ENCODE measurements at places on chromosomes 6 and 20.

- DNase-seq: no peak
Measured at GRCh38 chr20:1184260-1184637, 532 bp downstream of the TMEM74B start.

GRCh38 chr6:40358473-40359460 is 228.4 kb downstream of the LRFN2 start:
- DNase-seq: no peak

DNA sequence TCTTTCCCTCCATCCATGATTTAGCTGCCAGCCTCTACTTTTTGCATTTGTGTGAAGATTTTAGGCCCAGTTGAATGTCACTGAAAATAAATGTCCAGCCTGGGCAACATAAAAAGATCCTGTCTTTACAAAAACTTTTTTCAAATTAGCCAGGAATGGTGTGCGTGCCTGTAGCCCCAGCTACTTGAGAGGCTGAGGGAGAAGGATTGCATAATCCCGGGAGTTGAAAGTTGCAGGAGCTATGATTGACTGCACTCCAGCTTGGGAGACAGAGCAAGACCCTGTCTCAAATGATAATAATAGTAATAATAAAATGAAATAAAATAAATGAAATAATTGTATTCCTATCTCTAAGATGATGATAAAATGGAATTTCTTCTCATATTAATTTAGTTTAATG is 5.0 kb upstream of the GFOD1 start:
- DNase-seq: no peak

DNA sequence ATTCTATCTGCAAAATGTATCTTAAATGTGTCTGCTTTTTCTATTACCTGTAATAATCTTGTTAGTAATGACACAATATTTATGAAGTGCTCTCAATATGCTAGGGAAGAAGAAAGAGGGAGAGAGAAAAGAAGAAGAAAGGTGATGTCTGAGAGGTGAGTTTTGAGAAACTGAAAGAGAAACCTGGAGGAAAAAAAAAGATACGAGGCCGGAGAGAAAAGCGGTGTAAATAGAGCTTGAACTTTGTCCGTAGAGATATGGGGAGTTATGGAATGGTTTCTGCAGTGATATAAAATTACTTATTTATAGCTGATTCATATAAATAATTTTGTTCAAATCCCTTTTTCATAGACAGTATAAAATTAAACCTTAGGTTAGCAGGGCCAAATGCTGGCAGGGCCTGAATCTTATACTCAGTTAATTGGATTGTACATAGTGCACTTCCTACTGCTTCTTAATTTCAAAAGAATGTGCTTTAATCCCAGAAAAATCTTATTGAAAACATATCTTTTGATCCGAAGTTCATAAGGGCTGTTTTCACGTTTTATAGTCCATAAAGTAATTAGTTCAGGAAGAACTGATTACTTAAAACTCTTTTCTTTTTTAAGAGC is 43.0 kb downstream of the MYB start:
- DNase-seq: no peak

DNA sequence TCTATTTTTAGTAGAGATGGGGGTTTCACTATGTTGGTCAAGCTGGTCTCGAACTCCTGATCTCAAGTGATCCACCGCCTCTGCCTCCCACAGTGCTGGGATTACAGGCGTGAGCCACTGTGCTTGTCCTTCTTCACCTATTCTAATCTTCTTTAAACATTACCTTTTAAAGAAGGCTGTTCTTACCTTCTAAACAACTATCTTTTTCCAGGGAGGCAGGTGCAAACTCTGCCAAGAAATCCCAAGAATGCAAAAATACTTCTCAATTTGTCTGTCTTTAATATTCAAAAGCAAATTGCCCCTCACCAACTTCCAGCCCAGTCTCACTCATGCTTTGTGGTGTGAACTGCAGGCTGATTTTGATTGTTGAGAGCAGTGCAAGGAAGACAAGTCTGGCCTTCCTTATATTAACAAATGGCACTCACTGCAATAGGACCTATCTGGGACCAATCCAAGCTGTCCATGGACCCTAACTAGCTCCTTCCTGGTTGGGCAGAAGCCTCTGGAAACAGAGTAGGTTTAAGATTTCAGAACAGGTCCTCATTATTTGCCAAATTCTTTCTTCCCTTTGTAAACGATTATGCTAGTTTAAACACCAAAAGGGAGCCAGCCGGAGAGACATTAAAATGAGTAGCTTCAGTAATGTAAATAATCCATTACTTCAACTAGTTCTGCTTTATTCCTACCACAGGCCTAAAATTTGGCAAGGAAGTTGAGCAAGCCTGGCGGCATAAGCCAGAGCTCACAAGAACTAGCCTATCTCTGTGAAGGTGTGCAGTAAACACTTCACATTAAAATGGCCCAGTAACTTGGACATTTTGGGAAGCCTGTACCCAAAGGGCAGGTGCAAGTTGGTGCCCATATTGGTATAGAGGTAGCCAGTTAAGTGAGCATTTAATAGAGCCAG is 1.6 kb downstream of the SCAND1 start:
- DNase-seq: no peak

GRCh38 chr6:33751771-33752645 is 5.3 kb upstream of the IP6K3 start:
- no peak for DNase-seq

DNA sequence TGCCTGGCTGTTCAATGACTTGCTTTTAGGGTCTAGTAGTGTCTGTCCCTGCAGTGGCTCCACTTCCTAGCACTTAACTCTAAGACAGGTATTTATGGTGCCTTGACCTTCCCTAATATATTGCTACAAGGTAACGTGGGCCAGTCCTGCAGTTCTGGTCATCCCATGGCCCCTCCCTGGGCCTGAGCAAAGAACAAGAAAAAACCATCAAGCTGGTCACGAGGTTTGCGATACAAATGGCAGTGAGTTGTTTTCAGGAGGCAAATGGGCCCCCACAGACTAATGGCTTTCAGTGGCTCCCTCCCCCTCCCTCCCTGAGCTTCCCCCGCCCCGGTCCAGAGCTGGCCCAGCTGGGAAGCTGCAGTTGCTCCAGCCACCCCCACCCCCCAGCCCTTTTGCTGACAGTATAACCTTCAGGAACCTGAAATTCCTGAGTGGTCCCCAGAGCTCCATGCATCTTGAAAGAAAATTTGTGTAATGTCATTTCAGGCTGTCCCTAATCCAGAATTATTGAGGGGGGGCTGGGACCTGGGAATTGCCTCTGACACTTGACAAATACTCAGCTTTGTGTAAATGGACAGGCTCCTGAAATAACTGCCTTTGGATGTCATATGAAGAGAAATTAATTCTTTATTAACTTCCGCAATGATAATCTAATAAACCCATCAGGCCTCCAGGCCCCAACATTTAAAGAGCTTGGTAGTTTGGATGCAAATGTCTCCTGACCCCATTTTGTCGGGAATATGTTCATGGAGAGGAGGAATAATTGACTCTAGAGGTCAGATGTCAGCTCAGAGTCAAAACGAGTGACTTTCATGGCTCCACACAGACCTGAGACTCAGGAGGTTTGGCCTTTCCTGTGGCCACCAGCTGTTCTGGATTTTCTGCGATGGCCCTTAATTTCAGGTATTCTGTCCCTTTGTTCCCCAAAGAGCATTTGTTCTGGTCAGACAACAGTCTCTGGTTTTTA is 153.2 kb upstream of the TOP1 start:
- no peak for DNase-seq

DNA sequence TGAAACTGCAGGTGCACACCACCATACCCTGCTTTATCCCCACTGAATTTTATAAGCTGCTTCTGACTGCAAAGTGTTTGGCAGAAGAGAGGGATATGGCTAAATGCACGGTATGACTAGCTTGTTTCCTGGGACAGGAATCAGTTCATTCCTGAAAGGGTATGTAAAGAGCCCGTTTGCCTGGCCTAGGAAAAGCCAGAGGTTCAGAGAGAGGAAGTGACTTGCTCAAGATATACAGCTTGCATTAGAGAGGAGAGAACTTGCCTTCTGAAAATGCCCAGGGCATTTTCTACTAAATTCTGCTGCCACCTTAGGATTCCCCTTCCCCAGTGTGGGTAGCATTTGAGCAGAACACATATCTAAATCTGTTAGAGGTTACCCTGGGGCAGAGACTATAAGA is 683 bp upstream of the GCNT2 start:
- DNase-seq: no peak

DNA sequence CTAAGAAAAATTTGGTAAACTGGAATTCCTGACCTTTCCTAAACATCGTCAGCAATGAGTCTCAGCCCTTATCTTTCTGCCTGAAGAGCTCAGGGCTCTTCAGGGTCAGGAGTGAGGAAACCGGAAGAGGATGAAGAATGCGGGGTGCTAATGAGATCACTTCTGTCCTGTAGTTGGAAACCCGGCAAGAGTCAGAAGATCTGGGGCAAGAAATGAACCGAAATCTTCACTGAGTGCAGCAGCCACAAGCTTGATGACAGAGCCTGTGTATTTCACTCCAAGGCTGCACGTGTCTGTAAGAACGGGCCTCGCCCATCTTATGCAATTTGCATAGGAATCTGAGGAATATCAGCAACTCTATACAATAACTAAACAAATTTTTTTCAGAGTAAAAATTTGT is 60.4 kb upstream of the QKI start:
- DNase-seq: no peak

- no peak for DNase-seq
Measured at GRCh38 chr20:51495921-51496545, 46.5 kb downstream of the NFATC2 start.

GRCh38 chr20:33731693-33732165 is at the start of gene ZNF341:
Gene ZNF341 (plus strand): TSS chr20:33731996. CDS start chr20:33732022, 26 bp downstream.
- peak; percentile 84 for DNase-seq

DNA sequence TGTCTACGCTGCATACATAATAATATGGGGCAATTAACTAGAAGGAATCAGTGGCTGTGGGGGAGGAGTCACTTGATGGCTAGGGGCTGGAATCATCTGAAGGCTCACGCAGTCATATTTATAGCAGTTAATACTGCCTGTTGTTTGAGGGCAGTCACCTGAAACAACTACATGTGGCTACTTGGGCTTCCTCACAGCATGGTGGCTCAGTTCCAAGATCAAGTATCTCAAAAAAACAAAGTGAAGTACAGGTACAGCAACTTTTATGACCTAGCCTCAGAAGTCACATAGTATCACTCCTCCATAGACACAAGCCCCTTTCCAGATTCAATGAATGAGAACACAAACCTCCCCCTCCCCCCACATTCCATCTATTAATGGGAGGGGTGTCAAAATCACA is 63.7 kb downstream of the STX11 start:
- DNase-seq: no peak

DNA sequence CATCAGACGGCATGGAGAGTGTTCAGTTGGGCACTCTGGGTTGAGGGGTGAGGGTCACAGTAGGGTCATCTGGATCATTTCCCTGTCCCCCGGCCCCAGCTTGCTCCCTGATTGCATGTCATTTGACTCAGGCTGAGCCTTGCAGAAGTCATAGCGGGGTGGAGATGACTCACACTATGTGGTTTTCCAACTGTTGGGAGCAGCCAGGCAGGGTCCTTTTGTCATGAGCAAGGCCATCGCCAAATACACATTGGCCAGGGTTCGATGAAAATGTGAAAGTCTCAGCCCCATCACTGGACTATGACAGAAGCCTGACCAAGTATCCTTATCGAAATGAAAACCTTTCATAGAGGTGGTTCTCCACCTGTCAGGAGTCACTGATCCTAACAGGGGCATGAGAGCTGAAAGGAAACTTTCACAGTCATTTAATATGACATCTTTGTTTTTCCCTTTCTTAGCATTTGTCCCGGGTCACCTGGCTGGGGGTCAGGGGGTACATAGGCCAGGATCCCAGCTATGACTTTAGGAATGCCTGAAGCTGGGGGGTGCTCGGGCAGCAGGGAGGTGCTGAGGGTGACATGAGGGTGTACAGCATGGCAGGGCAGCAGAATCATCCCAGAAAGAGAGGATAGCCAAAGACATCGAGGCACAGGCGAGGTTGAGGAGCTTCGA is 70.2 kb upstream of the CD93 start:
- DNase-seq: no peak

GRCh38 chr6:170011204-170012036 is 260.0 kb downstream of the ERMARD start:
- no peak for DNase-seq

- DNase-seq: no peak
Measured at GRCh38 chr6:168717491-168717890, 276.5 kb downstream of the SMOC2 start.

DNA sequence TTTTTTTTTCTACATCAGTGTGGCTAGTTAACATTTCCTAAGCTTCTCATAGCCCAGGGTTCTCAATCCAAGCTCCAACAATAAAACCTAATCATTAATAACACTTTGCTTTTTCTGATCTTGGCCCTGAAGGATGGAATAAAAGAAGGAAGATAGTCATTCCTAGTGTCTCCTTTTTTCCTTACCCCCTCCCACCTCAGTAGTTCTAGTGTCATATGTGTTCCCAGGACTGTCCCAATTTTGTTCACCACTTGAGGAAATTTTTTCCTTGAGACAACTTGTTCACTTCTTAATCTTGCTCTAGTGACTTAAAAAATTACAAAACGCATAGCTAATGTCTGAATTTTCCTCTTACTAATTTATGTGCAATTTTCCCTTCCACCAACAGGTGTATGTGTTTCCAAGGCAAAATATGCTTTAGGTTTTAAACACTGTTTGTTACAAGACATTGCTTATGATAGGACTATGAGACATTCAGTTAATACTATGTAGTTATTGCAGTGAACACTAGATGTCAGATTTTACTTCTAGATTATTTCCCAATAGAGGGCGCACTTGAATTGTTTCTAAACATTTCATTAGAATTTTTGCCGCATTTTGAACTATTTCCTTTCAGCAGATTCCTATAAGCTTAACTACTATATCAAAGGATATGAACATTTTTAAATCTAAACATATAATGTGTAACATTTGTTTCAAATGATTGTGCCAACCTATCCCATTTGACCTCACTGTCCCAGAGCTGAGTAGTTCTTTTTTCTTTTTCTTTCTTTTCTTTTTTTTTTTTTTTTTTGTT is 18.5 kb upstream of the C6orf141 start:
- DNase-seq: no peak

- DNase-seq: no peak
Measured at GRCh38 chr6:1611322-1611571, 1.5 kb downstream of the FOXC1 start.

- DNase-seq: no peak
Measured at GRCh38 chr20:58294497-58295455, 14.7 kb upstream of the RAB22A start.

GRCh38 chr6:143362192-143362558 is 88.3 kb downstream of the ADAT2 start:
- no peak for DNase-seq

GRCh38 chr6:134216301-134217010 is 101.5 kb downstream of the SGK1 start:
- no peak for DNase-seq

- no peak for DNase-seq
Measured at GRCh38 chr20:59323731-59324130, 23.3 kb downstream of the EDN3 start.

DNA sequence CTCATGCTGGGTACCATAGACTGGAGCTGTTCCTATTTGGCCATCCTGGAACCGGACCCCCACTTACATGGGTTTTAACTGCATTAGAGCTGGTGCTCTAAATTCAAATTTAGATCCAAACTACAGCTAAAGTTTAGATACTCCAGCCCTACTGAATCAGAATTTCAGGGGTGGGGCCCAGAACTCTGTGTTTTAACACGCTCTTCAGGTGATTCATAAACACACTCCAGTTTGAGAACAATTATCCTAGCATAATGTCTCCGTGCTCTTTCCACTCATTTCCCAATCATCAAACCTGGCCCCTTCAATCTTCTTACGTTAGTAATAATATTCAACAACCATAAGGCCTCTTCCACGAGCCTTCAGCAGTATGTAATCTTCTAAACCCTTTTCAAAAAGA is 15.3 kb downstream of the TRPC4AP start:
- no peak for DNase-seq
